Skeletal muscle cell (primary cell): ENCODE measurements at places on chromosomes 2 and 18.

DNA sequence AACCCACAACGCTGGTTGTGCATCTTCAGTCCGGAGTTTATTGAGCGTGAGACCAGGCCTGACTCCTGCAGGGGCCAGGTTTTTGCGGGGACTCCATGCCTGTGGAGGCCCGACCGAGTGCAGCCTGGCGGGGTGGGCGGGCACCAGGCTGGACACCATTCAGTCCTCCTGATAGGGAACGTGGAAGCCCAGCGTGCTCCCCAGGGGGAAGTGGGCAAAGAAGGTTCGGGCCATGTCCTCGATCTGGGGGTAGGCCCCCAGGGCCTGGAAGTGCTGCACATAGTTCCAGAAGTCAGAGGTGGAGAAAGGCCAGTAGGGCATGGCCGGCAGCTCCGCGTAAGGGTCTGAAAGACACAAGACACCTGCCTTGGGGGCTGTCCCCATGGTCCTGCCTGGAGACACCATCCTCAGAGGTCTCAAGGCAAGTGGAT, 1.4 kb downstream of the OTOS start:
- DNase-seq = no peak

DNA sequence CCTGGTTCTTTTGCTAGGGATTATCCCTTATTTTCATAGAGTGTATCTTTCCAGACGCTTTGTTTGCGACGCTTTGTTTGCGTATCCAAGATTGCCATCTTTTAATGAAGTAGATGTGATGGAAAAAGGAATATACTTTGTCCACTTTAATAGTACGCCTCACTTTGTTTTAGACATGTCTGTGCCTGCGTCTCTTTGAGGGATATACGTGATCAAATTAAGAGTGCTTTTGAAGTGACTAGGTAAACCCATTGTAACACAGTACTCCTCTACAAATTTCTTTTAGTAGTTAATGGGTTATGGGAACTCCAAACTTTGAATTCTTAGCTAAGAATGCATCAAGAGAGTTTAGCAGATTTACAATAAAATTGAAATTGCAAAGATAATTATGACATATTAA, 27.9 kb downstream of the ACSL3 start:
- DNase-seq = no peak

- no peak for DNase-seq
Measured at GRCh38 chr2:158103411-158104012, 1.8 kb downstream of the UPP2 start.

DNA sequence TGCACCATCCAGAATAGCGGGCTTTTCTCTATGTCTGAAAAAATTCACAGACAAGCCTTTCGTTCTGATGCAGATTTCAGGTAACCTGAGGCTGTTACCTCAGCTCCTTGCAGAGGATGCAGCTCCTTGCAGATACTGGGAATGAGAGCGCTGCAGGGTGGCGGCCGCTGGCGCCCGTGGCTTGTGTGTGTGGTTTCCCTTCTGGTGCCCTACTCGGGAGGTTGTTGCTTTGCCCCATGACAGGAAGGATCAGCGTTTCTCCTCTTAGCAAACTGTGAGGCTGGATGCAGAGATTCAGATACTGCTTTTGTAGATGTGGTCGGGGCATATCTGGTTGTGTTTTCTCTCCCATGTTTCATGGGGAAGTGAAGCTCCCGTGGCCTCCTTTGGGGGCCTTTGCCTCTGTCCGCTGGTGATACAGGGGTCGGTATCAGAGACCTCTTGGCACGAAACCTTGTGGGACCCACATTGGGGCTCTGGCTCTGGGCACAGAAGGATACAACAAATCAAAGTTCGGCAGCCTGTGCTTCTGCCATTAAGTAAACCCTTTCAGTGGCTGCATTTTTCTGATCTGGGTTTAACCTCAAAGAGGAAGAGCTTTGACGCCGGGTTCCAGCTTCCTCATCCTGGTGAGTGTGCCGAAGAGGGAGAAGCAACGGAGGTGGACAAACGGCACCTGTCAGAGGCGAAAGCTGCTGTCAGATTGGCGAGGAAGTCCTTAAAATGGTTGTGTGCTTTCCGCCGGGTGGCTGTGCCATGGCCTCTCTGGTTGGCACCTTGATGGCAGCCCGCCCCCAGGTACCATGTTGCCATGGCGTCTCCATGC, 127.8 kb downstream of the MBP start:
- no peak for DNase-seq

GRCh38 chr2:60554074-60554645, 706 bp upstream of the BCL11A start:
- no peak for DNase-seq
